ENCODE measurements at places on chromosomes 2 and 18.

DNA sequence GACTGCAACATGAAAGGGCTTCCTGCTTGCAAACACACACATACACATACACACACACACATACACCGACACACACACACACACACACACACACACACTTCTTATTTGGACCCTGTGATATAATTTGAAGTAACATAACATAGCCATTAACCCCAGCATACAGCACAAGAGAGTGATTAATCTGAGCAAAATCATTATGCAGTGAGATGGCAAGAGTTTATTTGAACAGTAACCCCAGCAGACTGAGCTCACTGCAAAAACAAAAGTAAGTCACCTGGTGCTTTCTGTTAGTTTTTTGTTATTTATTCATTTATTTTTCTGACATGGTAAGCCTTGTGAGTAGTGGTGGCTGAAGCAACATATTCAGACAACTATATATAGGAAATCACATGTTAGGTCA, 93.7 kb downstream of the NOL4 start:
- no peak for DNase-seq

GRCh38 chr2:186485576-186485870, 537 bp upstream of the ZC3H15 start:
- no peak for DNase-seq

DNA sequence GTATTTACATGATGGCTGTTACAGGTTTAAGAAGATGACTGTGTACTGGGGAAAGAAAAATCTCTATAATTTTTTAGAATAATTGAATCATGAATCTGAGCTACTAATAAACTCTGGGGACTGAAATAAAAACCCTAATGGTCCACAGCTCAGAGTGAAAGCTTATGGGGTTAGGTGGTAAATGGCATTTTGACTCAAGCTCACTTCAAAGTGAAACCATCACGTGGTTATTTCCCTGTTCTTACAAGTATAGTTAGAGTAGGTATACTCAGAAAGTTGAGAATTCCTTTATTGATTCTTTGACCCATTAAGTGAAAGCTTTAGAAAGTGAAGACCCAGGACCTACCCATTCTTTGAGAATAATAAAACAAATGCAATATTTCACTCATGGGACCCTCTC, 626.2 kb upstream of the SETBP1 start:
- no peak for DNase-seq

- DNase-seq, result no peak
These were observed 40.9 kb upstream of the ALKAL2 start for GRCh38 chr2:328761-329160.

GRCh38 chr2:111157798-111158197, 37.1 kb downstream of the BCL2L11 start:
- DNase-seq, result no peak

DNA sequence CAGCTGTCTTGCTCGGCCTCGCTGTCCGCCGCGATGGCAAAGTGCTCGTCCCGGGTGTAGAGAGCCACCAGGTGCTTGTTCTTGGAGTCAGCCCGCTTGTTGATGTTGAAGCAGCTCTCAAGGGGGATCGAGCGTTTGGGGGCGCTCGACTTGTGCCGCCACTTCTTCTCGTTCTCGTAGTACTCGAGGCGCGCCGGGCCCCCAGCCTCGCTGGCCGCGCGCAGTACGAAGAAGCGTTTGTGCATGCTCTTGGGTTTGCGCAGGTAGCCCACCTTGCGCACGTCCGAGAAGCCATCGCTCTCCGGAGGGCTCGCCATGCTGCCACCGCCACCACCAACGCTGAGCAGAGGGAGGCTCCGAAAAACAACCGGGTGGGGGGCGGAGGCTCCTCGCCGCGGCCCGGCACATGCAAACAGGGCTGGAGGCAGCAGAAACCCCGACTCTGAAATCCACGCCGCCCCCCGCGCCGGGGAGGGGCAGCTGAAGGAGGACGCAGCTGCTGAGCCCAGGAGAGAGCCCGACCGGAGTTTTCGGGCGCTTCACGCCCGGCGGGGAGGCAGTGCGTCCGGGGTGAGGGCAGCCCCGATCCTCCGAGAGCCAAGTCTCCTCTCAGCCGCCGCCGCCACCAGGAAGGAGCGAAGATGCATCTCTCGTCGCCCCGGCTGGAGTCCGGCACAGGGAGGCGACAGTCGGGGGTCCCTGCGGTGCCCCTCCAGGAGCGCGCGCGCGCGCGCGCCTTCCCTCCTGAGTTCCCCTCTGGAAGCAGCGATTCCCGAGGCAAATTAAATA, 1.0 kb downstream of the IRS1 start:
- DNase-seq, result peak; percentile 54

- DNase-seq, result no peak
These were observed 136.4 kb downstream of the ZNF407 start for GRCh38 chr18:74734013-74734444.

GRCh38 chr2:65636813-65637483, 204.5 kb upstream of the SPRED2 start:
- no peak for DNase-seq

DNA sequence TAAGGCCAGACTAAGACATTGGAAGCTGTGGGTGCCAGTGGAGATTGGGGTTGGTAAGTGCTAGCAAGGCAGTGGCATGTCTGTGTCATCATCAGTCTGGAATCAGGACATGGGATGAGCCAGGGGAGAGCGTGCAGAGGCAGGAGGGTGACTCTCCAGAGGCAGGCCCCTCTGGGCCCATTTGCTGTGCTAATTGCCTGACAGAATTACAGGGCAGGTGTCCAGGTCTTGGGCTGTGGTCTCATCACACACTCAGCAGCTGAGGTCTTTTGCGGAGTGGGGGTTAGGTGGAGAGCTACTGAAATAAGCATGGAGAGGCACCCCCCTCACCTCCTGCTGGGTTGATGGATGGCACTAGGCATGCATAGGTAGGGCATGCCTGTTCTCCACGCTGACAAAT, 57.4 kb downstream of the CELF4 start:
- DNase-seq, result no peak

DNA sequence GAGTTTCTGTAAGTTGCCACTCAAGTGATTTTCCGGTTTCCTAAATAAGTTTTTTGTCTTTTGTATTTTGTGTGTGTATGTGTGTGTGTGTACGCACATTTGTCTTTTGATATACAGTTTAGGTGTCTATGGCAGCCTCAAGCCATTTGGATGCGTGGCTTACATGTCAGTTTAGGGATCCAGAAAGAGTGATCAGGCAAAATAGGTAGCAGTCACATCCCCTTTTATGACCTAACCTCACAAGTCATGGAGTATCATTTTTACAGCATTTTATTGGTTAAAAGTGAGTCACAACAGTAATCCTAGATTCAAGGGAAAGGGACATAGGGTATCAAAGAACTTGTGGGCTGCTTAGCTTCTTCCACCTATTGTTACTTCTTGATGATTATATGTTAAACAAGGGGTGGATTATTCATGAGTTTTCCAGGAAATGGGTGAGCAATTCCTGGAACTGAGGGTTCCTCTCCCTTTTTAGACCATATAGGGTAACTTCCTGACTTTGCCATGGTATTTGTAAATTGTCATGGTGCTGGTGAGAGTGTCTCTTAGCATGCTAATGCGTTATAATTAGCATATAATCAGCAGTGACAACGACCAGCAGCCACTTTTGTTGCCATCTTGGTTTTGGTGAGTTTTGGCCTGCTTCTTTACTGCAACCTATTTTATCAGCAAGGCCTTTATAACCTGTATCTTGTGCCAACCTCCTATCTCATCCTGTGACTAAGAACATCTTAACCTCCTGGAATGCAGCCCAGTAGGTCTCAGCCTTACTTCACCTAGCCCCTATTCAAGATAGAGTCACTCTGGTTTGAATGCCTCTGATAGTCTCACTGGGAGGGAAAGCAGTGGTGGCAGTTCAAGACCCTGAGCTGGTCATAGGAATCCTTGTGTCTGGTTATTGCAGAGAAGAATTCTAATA, 8.6 kb upstream of the SOCS6 start:
- no peak for DNase-seq

GRCh38 chr2:12948961-12949353, 232.2 kb downstream of the TRIB2 start:
- peak; percentile 9 for DNase-seq

DNA sequence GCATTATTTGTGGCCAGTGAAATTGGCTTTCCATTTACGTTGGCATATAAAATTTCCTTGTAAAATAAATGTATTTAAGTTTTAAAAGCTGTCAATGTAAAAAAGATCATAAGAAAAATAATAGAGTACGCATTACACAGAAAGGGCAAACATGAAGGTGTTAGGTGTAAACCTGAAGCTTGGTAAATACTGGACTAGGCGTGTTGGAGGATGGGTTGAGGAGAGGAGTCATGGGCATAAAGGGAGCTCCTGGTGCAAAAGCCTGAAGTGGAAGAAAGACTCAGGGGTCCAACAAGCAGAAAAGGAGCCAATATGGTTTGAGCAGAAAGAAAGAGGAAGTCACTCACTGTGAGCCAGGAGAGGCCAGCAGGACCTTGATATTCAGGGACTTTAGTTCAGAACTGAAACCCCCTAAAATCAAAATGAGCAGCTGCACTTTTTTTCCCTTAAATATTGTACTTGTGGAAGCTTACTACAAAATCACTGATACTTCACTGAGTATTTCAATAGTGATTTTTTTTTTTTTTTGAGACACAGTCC, 24.4 kb downstream of the SP5 start:
- no peak for DNase-seq

DNA sequence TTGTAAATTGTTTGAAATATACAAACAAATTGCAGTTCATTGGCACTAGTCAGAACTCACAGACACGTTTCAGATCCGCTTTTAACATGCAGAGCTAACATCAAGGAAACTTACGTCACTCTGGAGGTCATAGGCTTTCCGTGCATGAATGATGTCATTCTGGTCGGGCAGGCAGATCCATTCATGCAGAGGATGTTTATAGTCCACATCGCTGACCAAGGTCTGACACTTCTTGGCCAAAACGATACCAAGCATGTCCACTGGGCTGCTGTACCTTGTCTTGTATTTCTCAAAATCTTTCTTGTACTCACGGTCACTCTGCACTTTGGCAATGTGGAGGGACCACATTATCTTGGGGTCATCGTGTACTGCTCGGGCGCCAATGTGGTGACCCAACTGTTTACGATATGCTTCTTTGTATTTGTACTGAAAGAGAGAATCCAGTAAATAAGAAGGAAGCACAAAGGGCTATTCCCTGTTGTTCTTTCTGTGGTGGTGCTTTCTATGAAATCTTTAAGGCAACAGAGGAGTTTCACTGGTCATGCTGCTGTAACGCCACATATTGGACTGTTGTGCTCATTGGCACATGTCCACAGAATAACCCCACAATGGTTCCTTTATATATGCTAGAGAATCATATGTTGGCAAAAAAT, 114.8 kb downstream of the NEB start:
- no peak for DNase-seq

DNA sequence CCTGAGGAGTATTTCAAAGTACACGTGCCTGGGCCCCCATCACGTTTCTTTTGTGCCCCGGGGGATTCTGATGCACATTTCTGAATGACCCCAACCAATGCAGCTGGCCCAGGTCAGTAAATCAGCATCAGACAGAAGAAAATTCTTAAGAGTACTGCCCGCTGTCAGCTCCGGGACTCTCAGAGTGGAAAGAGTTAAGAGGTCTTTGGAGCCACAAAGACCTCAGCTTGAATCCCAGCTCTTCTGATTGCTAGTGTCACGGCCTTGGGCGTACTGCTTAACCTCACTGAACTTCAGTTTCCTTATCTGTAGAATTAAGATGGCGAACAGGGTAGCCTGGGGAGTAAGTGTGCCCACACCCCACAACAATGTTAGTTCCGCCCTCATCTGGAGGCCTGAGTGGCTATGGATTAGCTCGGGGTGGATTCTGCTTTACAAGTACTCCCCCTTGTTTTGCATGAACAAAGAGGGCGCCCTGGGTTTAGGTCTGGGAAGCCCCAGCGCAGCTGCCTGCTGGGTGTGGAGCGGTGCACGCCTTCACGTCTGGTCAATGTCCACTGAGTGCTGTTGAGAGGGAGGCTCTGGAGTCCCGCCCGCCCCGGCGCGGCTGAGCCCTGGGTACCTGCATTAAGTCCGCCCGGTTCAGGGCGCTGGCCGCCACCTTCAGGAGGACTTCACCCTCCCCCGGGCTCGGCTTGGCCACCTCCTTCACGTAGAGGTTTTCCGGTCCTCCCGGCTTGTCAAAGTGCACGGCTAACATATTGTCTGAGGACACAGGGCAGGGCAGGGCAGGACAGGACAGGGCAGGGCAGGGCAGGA, 858 bp downstream of the TP53I3 start:
- peak; percentile 80 for DNase-seq

GRCh38 chr2:28055325-28055970, 164.9 kb downstream of the BABAM2 start:
- no peak for DNase-seq

- DNase-seq, result no peak
These were observed 47.8 kb downstream of the TRAPPC12 start for GRCh38 chr2:3427272-3427671.

DNA sequence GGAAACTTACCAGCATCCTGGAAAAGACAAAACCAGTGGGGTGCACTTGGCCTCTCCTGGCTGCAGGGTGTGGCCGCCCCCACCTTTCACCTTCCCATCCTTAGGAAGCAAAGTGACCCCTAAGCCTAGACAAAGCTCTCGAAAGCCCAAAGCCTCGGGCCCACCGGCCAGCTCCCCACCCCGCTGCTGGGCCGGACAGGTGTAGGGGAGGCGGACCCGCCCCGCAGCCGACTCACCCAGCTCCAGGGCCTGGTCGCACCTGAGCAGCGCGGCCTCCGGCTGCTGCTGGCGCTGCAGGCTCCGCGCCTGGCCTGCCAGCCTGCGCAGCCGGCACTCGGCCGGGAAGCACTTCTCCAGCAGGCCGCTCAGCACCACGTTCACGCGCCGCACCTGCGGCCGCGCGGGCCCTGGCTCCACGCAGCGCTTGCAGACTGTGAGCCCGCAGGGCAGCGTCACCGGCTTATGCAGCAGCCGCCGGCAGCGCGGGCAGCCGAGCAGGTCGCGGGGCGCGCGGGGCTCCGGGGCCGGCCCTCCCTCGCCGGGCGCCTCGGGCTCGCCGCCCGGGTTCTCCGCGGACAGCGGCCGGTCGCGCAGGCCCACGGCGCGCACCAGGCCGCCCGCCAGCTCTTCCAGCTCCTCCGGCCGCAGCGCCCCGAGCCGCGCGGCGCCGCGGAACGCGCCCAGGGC, 979 bp downstream of the LONRF2 start:
- peak; percentile 22 for DNase-seq

- no peak for DNase-seq
These were observed 86.0 kb downstream of the CDC42EP3 start for GRCh38 chr2:37585295-37585908.

- DNase-seq, result no peak
These were observed 741.3 kb upstream of the RAB6C start for GRCh38 chr2:129237966-129238725.

GRCh38 chr2:235347691-235348090, 146.2 kb upstream of the AGAP1 start:
- no peak for DNase-seq

DNA sequence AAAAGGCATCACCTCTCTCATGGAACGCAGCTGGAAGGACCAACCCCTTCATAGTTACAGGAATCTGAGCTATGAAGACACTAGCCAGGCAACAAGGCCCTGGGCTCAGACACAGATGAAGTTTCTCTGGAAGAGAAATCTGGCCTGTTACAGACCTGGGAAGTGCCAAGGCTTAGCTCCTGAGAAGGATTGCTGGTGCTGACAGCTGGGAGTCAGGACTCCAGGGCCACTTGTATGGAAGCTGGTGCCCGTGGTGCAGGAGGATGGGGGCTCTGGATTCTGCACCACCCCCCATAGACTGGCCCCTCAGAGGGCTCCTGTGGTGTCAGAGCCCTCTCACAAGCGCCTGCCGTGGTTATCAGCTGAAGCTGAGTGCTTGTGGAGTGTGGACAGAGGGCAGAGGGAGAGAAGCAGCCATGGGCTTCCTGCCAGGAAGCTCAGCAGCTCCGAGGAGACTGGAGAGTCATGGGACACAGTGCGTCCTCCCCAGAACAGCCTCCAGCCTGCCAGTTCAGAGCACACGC, 87.3 kb upstream of the LCLAT1 start:
- DNase-seq, result no peak

GRCh38 chr18:59050661-59051057, 89.0 kb upstream of the SEC11C start:
- DNase-seq, result no peak

Measured in GM12891 (cell line).